Progenitor cell of endocrine pancreas (in vitro differentiated cells): ENCODE measurements at places on chromosomes 11 and 22.

- DNase-seq = no peak
Measured at GRCh38 chr11:88398372-88398771, 60.8 kb upstream of the CTSC start.

DNA sequence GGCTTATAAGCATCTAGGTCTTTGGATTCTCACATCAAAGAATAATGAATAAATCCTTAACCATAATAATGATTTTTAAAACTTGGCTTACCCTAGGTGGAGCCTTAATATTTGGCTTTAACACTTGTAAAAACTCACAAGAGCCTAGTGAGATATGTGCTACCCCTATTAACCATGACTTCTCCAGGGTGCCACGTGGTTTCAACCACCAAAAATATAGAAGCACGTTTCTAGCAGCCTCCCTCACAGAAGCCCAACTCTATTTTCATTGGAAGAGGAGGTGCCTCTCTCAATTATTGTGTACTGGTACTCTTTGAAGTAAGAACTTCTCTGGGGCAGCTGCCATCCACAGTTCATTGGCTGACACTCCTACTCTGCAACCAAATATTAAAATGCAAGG lies 46.5 kb upstream of the GDPD4 start:
- no peak for DNase-seq

DNA sequence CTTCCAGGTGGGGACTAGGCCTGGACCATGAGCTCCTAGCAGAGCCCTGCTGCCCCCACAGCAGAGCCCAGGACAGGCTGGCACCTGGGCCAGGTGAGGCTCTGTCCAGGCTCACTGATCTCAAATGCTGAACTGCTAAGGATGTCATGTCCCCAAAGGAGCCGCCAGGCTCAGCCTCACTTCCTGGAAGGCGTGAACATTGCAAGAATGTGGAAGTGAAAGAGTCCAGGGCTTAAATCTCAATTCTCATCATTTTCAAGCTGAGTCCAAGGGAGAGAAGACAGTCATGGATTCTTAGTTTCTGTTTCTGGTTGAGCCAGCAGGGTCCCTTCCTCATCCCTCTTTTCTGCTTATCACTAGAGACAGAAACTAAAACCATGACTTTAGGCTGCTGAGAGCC lies 5.0 kb downstream of the ASCL2 start:
- no peak for DNase-seq

DNA sequence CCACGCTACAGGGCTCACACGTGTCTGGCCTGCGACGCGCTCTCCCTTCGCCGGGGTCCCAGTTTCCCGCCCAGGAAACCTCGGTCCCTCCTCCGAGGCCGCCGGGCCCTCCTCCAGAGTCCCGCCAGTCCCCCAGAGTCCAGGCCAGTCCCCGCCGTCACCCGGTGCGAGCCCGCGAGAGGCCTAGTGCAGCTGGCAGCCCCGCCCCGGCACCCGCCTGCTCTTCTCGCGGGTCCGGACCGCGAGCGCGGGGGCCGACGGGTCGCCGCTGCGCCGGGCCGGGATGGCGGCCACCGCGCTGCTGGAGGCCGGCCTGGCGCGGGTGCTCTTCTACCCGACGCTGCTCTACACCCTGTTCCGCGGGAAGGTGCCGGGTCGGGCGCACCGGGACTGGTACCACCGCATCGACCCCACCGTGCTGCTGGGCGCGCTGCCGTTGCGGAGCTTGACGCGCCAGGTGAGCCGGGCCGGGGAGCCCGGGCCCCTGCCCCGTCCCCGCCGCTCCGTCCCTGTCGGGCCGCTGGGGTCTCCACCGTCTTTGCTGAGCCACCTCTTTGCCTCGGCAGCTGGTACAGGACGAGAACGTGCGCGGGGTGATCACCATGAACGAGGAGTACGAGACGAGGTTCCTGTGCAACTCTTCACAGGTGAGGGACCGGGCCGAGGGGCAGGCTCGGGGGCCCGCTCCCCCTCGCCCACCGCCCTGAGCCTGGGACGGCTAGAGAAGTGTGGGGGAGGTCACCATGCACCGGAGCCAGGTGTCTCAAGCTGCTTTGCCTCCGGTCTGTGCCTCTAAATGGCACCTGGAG lies at the start of gene PTPMT1:
Gene PTPMT1, plus strand, starts transcription at position 260 of the 809 bp plus-strand sequence. Its CDS starts 24 bp downstream, at position 284.
- DNase-seq = peak; percentile 69

DNA sequence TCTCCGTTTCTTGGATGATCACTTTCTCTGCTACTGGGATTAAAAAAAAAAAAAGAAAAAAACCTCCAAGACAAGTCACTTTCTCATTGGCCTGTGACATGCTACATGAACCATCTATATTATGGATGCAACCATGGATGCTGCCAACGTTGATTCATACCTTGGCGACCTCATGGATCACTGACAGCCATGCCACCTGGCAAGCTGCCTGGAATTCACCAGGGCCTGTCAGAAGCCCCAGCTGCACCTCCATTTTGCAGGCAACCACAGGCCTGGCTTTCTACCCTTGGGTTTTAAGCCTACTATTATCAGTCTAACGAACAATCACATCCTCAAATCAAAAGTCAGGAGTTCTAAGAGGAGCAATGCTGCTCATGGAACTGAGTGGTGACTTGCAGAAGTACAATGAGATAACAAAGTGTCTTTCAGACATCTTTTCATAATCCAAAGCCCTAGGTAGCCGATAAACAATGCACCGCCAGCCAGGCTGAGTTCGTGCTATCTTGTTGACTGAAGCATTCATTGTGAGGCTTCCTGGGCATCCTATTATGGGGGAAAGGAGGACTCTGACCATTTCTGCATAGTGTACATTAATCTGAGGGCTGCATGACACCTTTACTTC lies 48.0 kb upstream of the CADM1 start:
- no peak for DNase-seq

- no peak for DNase-seq
Measured at GRCh38 chr22:42754658-42755057, 34.0 kb upstream of the A4GALT start.

GRCh38 chr11:848380-848931 lies 5.8 kb downstream of the TSPAN4 start:
- peak; percentile 41 for DNase-seq

- no peak for DNase-seq
Measured at GRCh38 chr11:92789761-92790160, 179.7 kb upstream of the MTNR1B start.

GRCh38 chr11:69694781-69695180 lies 9.0 kb downstream of the FGF19 start:
- no peak for DNase-seq

DNA sequence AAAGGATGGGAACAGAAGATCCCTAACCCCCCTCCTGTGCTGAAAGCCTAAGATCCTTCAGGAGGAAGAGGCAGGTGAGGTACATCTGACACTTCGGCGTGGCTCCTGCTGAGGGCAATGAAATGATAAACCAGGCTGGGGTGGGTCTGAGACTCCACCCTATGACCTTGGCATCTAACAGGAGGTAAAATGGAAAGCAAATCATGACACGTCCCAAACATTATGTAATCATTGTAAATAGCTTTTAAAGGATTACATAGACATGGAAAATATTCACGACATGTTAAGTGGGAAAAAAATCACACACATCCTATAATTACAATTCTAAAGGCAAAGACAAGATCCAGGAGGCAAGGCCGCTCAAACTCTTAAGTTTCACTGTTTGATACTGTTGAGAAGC lies 70.5 kb downstream of the LINC01488 start:
- no peak for DNase-seq

- no peak for DNase-seq
Measured at GRCh38 chr11:102385085-102386007, 38.3 kb downstream of the BIRC2 start.

- no peak for DNase-seq
Measured at GRCh38 chr11:105929084-105929955, 92.7 kb downstream of the MSANTD4 start.

- DNase-seq = no peak
Measured at GRCh38 chr11:113251281-113251680, 63.1 kb upstream of the TTC12 start.

DNA sequence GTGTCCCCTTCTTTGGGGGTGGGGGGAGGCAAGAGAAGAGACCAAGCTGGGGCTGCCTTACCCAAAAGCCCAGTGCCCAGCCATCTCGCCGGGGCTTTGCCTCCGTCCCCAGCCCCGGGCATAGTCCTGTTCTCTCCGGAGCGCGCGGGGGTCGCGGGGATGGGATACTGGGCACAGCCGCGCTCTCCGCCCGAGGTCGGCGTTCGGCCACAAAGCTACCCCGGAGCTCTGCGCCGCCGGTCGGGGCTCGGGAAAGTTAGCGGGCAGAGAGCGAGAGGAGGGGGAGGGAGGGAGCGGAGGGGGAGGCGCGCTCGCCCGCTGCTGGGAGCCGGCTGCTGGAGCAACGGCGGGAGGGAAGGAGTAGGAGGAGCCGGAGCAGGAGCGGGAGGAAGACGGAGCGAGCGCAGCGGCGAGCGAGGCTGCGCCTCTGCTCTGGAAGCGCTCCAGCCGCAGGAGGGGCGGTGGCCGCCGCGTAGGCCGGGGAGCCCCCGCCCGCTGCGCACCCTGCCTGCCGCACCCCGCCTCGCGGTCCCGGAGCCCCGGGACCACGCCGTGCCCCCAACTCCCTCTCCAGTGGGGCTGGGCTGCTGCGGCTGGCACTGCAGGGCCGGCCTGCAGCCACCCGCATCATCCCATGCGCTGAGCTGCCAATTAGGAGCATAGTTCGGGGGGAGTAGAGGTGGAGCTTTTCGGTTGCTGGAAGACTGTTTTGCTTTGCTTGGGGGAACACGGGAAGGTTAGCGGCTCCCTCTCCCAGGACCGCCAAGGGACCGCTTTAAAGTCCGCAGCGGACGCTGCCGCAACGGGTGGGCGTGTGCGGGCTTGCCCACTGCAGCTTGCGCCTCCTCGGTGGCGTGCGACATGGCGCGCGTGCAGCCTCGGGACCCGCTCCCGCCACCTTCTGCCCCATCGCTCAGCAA lies at the start of gene SCN4B:
Gene SCN4B, minus strand, starts transcription at position 272 of the 920 bp plus-strand sequence. Its CDS starts 150 bp downstream, at position 122.
- peak; percentile 53 for DNase-seq

DNA sequence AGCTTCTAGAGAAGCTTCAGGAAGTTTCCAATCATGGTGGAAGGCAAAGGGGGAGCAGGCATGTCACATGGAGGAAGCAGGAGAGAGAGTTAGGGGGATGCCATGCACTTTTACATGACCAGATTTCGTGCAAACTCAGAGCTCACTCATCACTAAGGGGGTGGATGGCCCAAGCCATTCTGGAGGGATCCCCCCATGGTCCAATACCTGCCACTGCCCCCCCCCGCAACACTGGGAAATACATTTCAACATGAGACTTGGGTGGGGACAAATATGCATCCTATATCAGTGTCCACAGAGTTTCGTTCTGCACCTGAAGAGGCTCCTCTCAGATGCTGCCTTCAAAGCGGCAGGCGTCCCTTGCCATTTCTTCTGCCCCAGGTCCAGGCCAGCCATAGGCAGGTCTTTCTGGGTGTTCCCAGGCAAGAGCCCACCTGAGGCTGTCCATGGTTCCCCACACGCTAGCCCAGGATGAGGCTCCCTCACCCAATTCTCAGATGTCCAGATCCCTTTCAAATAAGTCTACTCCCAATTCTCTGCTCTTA lies 1344.3 kb downstream of the TBC1D22A start:
- DNase-seq = no peak
